Fibroblast of skin of left quadriceps (primary cell): ENCODE measurements at places on chromosomes 16 and 17.

GRCh38 chr17:47789611-47790561 lies 31.7 kb downstream of the OSBPL7 start:
- DNase-seq: no peak

- DNase-seq: no peak
Measured at GRCh38 chr17:80702315-80703141, 157.9 kb downstream of the RPTOR start.

DNA sequence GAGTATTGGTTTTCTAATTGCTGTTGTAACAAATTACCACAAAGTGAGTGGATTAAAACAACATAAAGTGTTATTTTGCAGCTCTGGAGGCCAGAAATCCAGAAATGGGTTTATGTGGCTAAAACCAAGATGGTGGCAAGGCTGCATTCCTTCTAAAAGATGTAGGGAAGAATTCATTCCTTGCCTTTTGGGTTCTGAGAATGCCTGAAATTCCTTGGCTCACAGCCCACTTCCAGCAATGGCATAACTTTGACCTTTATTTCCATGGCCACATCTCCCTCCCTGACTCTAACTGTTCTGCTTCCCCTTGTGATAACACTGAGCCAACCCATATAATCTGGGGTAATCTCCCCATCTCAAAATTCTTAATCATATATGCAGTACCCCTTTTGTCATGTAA lies 269.6 kb upstream of the RPL38 start:
- no peak for DNase-seq

GRCh38 chr16:337437-337836 lies 15.1 kb downstream of the AXIN1 start:
- DNase-seq: no peak

DNA sequence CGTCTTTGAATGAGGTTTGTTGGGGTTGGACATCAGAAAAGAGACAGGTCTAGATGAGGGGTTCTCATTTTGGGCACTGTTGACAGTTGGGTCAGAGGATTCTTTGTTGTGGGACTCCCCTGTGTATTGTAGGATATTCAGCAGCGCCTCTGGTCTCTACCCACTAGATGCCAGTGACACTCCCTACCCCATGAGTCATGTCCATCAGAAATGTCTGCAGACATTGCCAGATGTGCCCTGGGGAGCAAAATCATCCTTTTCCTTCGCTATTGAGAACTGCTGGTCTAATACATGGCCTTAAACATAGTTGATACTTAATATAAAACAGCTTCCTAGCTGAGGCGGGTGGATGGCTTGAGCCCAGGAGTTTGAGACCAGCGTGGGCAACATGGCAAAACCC lies 3.1 kb downstream of the ABAT start:
- DNase-seq: no peak

GRCh38 chr16:73027685-73028111 lies 20.2 kb downstream of the ZFHX3 start:
- no peak for DNase-seq

GRCh38 chr17:73203135-73203787 lies 10.4 kb downstream of the COG1 start:
- DNase-seq: no peak
